ENCODE measurements at places on chromosomes 13 and 19. TPM values are rescaled to one million over a fixed set of nuclear protein-coding genes. Genes with fewer than 3 reads are reported as not detected.

GRCh38 chr19:35044317-35045117 lies 3.0 kb downstream of the HPN start:
- DNase-seq = no peak

DNA sequence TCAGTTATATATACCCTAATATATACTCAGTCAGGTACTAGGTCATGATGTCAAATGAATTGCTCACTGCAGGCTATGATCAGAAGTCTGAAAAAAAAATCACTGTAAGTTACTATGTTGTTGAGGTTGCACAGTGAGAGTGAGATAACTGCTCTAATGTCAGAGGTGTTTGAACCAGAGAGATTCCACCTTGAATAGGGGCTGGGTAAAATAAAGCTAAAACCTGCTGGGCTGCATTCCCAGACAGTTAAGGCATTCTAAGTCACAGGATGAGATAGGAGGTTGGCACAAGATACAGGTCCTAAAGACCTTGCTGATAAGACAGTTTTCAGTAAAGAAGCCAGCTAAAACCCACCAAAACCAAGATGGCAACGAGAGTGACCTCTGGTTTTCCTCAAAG lies 10.2 kb downstream of the EPSTI1 start:
- no peak for DNase-seq

DNA sequence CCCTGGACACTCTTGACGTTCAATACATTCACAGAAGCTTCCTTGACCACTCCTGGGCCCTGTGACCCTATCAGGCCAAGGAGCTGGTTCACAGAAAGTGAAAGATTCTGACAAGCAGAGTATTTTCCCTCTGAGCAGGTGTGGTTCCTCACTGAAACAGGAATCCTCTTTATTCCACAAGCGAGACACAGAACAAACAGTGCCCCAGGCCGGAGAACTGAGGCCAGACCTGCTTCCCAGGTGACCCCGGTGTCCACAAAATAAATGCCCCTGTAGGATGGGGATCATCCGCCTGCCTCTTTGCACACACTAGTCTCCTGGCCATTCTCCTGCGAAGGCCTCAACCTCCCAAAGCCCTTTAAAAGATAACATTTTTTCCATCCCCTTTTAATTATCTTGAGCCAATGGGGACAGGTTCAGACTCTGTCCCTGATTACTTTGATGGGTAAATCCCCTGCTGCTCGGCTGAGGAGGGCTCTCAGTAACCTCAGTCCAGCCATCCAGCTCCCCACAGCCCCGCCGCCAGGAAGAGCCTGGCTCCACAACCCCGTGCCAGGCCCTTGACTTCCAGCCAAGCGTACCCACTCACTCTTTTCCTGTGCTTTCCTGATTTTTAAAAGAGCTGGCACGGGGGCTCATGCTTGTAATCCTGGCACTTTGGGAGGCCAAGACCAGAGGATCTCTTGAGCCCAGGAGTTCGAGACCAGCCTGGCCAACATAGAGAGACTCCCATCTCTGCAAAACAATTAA lies 129.1 kb downstream of the FOXO1 start:
- DNase-seq = no peak

DNA sequence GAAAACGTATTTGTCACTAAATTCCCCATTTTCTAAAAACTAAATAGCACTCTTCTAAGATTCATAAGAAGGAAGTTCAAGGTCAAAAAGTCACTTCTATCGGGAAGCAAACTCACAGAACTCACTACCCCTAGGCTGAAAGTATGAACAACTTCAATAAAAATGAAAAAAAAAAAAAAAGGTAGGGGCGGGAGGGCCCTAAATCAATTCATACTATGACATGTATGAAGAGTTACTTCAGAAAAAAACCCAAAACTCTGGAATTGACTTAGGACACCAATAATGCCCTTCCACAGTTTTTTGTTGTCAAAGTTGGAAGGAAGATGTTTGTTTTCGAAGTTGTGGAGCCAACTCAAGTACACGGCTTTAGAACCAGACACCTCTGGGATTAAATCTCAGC lies 1.1 kb downstream of the SUCLA2 start:
- DNase-seq = no peak

GRCh38 chr19:46945694-46946489 lies 73.7 kb upstream of the NPAS1 start:
- no peak for DNase-seq

GRCh38 chr19:16575861-16576689 lies 3.9 kb upstream of the SLC35E1 start:
- DNase-seq = no peak

- DNase-seq = peak; percentile 90
These were observed 29.4 kb downstream of the ZNF557 start for GRCh38 chr19:7098701-7099596.

GRCh38 chr19:1860042-1860775 lies 3.2 kb downstream of the KLF16 start:
- DNase-seq = no peak

GRCh38 chr19:17235971-17236777 lies 9.5 kb downstream of the NR2F6 start:
- no peak for DNase-seq

DNA sequence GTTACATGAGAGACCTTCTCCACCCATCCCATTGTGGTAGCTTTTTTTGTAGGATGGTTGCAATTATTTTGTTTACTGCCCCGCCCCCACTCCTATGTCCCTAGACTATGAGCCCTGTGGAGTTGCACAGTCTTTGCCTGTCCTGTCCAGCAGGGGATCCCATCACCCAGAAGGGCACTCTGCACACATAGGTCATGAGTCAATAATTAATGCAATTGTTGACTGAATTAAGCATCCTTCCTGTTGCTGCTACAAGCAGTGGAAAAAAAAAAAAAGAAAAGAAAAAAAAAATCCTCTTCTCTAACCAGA lies 14.2 kb downstream of the C19orf81 start:
- DNase-seq = no peak

DNA sequence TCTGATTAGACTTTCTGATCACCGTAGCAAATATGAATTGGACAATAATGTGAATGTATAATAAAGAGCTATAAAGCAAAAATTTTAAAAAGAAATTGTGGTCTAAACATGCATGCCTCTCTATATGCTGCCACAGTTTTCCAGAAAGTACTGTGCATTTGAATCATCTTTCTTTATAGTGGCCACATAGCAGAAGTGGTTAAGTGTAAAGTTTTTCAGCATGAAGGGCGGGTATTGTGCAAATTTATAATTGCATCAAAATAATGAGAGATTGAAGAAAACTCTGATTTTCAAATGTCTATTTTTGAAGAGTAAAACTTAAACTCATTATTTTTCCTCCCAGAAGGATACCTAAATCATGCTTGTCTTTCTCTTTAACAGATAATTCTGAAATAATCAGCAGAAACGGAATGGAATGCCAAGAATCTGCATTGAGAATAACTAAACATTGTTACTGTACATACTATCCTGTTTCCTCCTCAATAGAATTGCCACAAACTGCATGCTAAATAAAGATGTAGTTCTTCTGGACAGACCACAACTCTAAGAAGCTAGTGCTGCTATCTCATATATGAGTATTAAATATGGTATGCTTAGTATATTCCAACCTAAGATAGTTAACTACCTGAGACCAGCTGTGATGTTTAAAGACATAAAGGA lies 42.9 kb upstream of the RAP2A start:
- DNase-seq = no peak

DNA sequence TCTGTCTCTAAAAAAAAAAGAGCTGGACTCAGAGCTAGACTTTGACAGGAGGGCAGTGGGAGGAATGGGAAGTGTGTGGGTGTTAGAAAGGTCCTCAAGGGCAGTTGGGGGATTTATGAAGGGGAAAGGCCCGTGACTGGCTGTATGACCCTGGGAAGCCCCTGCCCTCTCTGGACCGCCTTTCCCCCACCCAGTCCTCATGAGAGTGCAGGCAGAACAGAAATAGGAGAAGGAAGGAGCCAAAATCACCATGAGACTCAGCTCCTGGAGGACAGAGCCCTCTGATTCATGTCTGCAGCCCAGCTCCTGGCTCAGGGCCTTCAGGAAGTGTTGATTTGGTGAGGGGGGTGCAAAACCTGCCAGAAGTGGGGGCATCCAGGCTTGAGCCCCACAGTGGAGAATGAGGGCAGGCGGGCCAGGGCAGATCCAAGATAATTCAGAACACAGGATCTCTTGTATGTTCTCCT lies 8.7 kb upstream of the SMG9 start:
- no peak for DNase-seq

DNA sequence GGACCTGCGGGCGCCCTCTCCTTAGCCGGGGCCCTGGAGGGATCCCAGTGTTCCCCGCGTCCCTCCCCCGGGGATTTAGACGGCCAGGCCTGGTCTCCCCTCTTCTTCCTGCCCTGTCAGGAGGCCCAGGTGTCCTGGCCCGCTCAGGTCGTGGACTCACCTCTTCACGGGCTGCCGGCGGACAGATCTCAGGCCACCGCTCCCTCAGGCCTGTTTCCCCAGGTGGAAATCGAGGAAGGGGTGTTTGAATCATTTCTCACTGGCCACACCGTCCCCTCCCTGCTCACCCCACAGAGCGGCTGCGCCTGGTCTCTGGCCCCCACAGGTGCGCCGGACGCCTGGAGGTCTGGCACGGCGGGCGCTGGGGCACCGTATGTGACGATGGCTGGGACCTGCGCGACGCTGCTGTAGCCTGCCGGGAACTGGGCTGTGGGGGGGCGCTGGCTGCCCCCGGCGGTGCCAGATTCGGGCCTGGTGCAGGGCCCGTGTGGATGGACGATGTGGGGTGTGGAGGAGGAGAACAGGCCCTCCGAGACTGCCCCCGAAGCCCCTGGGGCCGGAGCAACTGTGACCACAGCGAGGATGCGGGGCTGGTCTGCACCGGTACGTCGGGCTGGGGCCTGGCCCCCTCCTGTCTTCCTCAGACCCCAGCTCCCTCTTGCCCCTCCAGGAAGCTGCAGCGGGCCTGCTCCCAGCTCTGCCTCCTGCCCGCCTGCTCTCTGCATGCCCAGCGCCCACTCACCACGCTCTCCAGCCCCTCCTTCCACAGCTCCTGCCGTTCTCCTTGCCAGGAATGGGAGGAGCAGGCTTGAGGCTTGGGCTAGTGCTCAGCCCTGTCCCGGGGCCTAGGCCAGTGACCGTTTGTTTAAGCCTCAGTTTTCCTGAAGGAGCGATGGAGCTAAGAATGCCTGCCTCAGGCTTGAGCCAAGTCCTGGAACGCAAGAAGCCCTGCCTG lies 2.5 kb downstream of the SSC5D start:
- no peak for DNase-seq

DNA sequence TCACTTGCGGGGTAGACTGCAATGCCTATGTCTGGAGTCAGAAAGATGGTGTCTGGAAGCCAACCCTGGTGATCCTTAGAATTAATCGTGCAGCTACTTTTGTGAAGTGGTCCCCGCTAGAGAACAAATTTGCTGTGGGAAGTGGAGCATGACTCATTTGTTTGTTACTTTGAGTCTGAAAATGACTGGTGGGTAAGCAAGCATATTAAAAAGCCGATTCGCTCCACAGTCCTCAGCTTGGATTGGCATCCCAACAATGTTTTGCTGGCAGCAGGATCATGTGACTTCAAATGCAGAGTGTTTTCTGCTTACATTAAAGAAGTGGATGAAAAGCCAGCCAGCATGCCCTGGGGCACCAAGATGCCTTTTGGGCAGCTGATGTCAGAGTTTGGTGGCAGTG lies 9.5 kb upstream of the ERVV-1 start:
- no peak for DNase-seq

GRCh38 chr19:9073806-9074205 lies 13.1 kb upstream of the OR1M1 start:
- no peak for DNase-seq

- no peak for DNase-seq
These were observed 195.5 kb downstream of the KATNAL1 start for GRCh38 chr13:30111810-30112209.

- DNase-seq = no peak
These were observed 97.5 kb upstream of the FBXL3 start for GRCh38 chr13:77124423-77124822.

GRCh38 chr19:16295057-16295456 lies 29.6 kb upstream of the KLF2 start:
- no peak for DNase-seq

DNA sequence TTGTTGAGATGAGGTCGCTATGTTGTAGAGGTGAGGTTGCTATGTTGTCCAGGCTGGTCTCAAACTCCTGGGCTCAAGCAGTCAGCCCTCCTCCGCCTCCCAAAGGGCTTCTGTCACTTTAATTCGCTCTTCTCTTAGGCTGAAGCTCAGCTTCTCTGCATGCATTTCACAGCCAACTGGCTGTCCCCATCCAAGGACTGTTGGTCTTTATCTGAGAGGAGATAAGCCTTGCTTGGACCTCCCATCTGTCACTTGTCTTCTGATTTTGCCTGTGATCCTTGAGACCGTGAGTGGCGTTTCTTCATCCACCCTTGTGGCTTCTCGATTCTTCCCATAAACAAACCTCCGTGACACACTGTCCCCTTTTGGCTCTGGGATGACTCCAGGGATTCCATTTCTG lies 24.4 kb downstream of the CERS1 start:
- no peak for DNase-seq

DNA sequence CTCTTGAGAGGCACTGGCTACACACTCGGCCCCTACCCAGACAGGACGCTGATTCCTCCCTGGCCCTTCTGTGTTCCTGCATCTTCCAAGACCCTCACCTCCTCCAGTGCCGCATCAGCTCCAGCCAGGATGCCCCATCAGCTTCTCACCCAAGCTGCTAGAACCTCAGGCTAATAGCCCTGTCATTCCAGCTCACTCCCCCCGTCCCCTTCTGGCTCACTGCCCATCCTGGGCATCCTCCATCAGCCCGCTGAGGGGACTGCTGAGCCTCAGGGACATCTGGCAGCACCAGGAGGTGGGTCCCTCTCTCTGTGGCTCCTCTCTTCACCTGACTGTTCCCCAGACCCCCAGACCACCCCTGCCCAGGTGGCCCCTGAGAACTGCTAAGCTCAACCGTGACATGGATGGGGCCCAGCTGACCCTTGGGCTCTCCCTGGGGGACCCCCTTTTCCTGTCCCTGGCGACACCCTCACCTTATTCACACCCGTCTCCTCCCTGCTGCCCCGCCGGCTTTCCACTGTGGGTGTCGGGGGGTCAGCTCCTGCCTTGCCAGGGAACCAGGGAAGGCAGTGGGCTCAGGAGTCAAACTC lies 4.8 kb downstream of the FFAR3 start:
- no peak for DNase-seq

Gene NCAN
- total RNA-seq = not detected

Gene APOC1
- 816 TPM for total RNA-seq

Gene NXNL1
- not detected for total RNA-seq

Gene LHFPL6
- total RNA-seq = 68.7 TPM

Gene SLITRK6
- total RNA-seq = 5.1 TPM

Gene CLDN10
- total RNA-seq = 1.6 TPM

Gene CEACAM4
- total RNA-seq = 5.6 TPM

Gene S1PR5
- total RNA-seq = 2.4 TPM

Gene LILRA6
- 36.9 TPM for total RNA-seq

Gene CBY2
- total RNA-seq = not detected

Gene MAP4K1
- total RNA-seq = 11.4 TPM

Gene SYNGR4
- total RNA-seq = not detected

Gene ZNF442
- 2.5 TPM for total RNA-seq

Gene SELENOV
- not detected for total RNA-seq

Gene TMEM221
- total RNA-seq = not detected

Gene ACP7
- not detected for total RNA-seq

Gene IGFL2
- not detected for total RNA-seq

Data from lower lobe of right lung (tissue), 2 donors.